ENCODE measurements at places on chromosomes 12 and 14.

DNA sequence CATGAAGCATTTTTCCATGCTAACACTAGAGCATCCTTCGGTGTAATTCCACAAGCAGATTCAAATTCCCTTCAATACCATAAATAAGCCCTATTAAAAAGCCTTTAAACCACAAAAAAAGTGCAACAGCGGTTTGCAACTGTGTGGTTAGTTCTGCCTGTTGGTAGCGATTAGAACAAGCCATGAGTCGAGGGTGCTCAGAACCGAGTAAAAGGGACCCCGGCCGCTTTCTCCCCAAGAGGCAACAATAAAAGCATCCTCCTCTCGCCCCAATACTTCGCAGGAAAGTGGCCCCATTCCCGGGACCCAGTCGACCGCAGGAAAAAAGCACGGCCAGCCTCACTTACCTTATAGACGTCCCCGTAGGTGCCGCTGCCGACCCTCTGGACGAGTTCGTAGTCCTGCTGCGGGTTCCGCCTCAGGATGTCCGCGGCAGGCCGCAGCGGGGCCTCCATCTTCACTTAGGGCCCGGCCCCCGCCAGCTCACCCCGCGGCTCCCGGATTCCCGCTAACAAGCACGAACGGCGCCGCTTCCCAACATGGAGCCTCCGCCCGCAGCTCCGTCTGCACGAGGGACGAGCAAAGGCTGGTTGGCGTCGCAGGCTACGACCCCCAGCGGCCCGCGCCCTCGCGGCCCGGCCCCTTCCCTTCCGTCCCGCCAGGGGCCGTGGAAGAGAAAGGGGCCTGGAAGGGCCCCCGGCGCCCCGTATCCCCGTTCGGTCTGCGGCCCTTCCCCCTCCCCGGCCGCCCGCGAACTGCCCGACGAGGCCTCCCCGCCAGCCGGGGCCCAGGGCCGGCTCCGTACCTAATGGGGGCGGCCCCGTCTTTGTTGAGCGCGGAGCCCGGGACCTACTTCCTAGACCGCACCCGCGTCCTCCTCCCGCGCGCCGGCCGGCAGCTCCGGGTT lies 521 bp downstream of the MAP4K5 start:
- peak; percentile 49 for DNase-seq

DNA sequence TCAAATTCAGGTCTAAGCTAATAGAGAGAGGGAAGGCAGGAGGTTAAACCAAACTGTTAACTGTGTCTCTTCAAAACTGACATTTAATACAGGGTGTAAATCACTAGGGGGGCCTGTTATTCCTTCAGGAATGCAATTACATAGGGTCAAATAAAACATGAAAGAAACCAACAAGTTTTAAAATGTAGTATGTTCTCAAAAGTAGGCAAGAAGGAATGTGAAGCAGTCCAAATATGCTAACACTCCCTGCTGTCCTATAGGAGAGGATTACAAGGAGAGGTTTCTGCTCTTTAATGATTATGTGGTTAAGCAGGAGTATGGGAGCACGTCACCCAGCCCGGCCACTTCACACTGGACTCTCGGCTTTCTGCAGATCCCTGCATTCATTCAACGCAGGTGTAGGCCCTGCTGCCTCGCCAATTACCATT lies 42.5 kb upstream of the BMP4 start:
- no peak for DNase-seq

- DNase-seq: no peak
Measured at GRCh38 chr14:61527325-61528100, 167.8 kb upstream of the HIF1A start.

- no peak for DNase-seq
Measured at GRCh38 chr12:54977857-54978256, 6.7 kb downstream of the TESPA1 start.

DNA sequence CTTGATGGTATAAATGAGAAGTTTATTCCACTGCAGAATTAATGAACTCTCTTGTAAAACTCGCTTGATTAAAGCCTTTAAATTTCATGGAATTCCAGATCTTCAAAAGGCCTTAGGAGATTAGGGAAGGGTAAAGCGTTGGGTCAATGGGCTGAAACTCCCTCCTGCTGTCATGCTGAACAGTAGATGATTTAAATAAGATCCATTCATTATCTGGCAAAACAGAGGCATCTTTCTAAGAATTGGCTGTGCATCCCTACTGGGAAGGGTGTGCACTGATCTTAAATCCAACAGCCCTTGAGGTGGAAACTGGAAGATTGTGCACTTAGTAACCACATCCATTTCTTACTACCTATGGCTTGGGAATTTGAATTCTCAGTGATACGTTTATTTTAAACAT lies 56.0 kb downstream of the PLCZ1 start:
- no peak for DNase-seq

DNA sequence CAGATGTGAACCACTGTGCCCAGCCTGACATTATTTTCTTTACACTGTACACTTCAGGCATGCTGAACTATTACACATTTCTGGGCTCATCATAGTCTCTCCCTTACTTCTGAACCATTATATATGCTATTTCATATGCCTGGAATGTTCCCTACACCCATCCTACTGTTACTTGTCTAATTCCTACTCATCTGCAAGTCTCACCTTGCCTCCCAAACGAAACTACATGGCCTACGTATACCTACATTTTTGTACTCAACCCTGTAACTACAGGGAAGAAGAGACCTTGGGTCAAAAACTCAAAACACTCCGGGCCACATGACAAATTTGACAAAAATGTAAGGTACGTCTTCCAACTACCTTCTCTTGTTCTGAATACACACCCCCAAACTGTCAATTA lies 9.5 kb upstream of the EEA1 start:
- DNase-seq: no peak

- no peak for DNase-seq
Measured at GRCh38 chr12:98868076-98868475, 223.0 kb downstream of the APAF1 start.

DNA sequence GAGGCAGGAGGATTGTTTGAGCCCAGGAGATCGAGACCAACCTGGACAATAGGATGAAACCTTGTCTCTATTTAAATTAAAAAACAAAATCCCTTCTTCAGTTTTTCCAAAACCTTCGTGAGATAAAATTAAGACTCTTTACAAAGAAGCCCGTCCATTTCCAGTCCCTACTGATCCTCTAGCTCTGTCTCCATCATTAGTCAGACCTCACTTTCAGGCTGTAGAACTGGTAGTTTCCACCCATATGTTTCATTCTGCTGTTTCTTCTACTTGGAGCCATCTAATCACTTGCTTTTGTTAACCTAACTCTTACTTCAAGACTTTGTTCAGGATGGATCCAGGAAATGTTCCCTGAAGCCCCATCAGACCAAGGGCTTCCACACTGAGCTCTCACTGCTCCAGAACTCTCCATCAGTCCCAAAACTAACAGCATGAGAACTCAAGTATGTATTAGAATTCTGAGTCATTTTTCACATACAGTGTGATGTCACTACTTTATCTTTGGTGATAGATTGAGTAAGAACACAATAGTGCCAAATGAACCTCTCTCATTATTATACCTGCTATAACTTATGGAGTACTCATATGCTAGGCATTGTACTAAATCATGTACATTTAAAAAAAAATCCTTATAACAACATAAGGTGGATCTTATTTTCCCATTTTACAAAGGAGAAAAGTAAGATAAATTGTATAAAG lies 90.8 kb downstream of the PRICKLE1 start:
- DNase-seq: no peak

- DNase-seq: no peak
Measured at GRCh38 chr12:75474116-75474515, 6.4 kb upstream of the GLIPR1 start.

DNA sequence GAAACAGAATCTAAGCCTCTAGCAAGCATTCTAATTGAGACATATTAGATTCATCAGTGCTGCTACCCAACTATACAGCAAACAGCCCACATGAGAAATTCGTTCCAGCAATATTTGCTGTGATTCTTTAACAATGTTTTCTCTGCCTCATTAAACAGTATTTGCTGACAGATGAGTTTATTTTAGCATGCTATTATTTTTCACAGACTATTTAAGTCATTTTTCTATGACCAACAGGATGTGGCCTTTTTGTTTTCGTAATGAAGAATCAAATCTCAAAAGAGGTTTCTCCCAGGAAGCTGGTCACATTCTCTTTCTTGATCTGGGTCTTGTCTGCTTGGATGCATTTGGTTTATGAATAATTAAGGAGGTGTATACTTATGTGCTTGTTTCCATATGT lies 23.2 kb upstream of the SERPINA12 start:
- no peak for DNase-seq

DNA sequence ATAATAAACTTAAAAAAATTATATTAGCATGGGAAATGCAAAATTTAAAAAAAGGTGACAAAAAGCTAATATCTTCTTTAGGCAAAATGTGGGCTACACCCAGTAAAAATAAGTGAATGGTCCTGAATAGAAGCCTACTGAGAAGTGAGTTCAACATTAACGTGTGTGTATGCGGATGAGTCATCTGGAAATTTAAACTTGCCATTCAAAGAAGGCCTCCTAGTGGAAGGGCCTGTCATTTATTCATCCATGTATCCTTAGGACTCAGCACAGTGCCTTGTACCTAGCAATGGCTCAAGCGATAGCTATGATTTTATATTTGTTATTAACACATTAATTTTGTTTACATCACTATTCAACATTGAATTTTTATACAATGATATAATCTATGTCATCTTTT lies 226.2 kb downstream of the NUBPL start:
- no peak for DNase-seq

- DNase-seq: no peak
Measured at GRCh38 chr12:126994599-126994998, 1272.4 kb upstream of the TMEM132C start.

- DNase-seq: no peak
Measured at GRCh38 chr12:38268612-38269011, 48.0 kb upstream of the ALG10B start.

- no peak for DNase-seq
Measured at GRCh38 chr12:29131539-29131938, 17.5 kb upstream of the FAR2 start.

- DNase-seq: no peak
Measured at GRCh38 chr14:61567838-61568571, 127.3 kb upstream of the HIF1A start.

GRCh38 chr14:79334272-79334671 lies 877.0 kb downstream of the DIO2 start:
- no peak for DNase-seq

DNA sequence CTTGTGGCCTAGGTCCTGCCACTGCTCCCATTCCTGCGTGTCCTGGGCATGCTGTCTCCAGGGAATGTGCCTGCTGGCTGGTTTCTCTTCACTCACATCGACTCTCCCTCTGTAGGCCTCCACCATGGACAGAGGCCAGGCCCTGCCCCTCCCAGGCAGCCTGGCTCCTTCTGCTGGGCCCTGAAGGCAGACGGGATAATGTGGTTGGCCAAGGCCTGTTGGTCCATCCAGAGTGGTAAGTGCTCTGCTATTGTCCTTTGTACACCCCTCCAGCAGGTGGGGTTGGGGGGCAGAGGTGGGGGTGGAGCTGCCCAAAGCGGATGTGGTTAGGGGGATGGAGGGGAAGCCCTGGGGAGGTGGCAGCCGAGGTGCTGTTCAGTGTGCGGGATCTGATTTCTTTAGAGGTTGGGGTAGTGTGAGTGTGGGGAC lies 9.5 kb upstream of the NR4A1 start:
- no peak for DNase-seq

DNA sequence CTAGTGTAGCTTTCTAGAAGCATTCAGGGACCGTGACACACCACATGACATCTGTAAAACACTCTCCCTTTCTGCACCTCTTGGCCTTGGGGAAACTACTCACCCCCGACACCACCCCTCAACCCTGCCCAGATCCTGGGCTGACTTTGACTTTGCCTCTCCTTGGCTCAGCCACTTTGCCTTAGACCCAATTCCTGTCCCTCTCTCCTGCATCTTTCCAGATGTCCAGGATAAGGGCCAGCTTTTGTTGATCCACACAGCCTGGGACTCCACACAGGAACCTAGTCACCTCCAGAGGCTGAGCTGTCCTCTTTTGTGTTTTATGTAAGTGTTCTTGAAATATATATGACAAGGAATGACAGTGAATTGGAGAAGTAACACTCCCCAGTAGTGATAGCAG lies 153.7 kb upstream of the PLXNC1 start:
- no peak for DNase-seq

DNA sequence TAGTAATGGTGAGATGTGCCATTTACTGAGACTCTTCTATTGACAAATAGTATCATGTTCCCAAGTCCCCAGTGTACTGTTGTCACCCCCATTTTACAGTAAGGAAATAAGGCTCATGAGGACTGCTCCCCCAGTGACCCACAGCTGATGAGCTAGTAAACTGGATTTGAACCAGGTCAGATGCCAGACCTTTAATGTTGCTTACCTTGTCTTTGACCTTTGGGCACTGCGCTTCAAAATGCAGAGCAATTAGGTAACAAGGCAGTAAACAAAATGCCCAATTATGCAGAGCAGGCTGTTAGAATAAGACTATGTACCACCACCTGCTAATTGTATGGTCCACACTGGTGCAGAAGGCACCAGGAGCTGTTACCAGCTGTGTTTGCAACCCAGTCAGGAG lies 38.5 kb upstream of the RIN3 start:
- no peak for DNase-seq

GRCh38 chr14:64421166-64421565 lies 33.0 kb downstream of the MTHFD1 start:
- no peak for DNase-seq

GRCh38 chr12:67362526-67362925 lies 93.4 kb downstream of the CAND1 start:
- DNase-seq: no peak

DNA sequence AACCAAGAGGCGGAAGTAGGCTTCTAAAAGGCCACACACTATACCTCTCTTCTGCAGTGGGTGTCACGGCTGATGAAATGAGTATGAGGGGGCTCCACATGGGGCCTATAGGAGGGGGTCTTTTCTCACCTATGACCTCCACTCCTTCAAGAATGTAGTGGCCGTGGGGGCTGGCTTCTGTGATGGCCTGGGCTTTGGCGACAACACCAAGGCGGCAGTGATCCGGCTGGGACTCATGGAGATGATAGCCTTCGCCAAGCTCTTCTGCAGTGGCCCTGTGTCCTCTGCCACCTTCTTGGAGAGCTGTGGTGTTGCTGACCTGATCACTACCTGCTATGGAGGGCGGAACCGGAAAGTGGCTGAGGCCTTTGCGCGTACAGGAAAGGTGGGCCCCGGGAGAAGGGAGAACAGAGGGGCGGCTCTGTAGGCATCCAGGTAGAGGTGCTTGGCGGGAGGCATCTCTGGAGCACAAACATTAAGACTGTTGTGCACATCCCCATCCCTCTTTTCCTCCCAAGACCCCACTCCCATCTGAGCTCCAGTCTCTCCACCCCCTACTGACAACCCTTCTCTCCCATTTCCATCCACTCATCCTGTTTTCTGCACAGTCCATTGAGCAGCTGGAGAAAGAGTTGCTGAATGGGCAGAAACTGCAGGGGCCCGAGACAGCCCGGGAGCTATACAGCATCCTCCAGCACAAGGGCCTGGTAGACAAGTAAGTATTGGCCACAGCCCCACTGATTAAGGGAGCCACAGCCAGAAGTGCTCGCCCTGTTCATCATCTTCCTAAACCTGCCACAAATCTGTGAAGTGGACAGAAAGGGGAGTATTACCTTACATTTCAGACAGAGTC lies 3.8 kb downstream of the GPD1 start:
- no peak for DNase-seq

- DNase-seq: no peak
Measured at GRCh38 chr14:58463147-58463546, 35.6 kb downstream of the KIAA0586 start.

All from NCI-H345 (cell line).